CD8-positive, alpha-beta memory T cell (primary cell): ENCODE measurements at places on chromosomes 11 and 22. TPM values are rescaled to one million over a fixed set of nuclear protein-coding genes. Genes with fewer than 3 reads are reported as not detected.

VPREB3 gene
- not detected for polyA plus RNA-seq

OR5AP2 gene
- not detected for polyA plus RNA-seq

TPBGL gene
- 0.23 TPM for polyA plus RNA-seq

ISX gene
- polyA plus RNA-seq = not detected

CARD18 gene
- not detected for polyA plus RNA-seq

ARHGAP20 gene
- not detected for polyA plus RNA-seq

RASL10A gene
- polyA plus RNA-seq = not detected

BAIAP2L2 gene
- polyA plus RNA-seq = not detected

CYP2D6 gene
- polyA plus RNA-seq = 0.26 TPM

DDI1 gene
- 0.07 TPM for polyA plus RNA-seq

KRTAP5-2 gene
- 0.46 TPM for polyA plus RNA-seq

CCDC15 gene
- polyA plus RNA-seq = 1.6 TPM

DCUN1D5 gene
- polyA plus RNA-seq = 27.6 TPM

OR51I1 gene
- polyA plus RNA-seq = not detected

CALCB gene
- polyA plus RNA-seq = 0.26 TPM

MFNG gene
- 323 TPM for polyA plus RNA-seq

BDNF gene
- not detected for polyA plus RNA-seq

MRGPRX4 gene
- not detected for polyA plus RNA-seq

OR51B4 gene
- polyA plus RNA-seq = not detected

TRIM77 gene
- not detected for polyA plus RNA-seq

KREMEN1 gene
- not detected for polyA plus RNA-seq

IRAG1 gene
- polyA plus RNA-seq = not detected

FAM180B gene
- not detected for polyA plus RNA-seq

AGBL2 gene
- 1.0 TPM for polyA plus RNA-seq

CRYBA4 gene
- not detected for polyA plus RNA-seq

CRYBB3 gene
- polyA plus RNA-seq = not detected

ZP1 gene
- 0.22 TPM for polyA plus RNA-seq

MYRF gene
- 0.63 TPM for polyA plus RNA-seq
